ENCODE measurements at places on chromosomes 2 and 18.

DNA sequence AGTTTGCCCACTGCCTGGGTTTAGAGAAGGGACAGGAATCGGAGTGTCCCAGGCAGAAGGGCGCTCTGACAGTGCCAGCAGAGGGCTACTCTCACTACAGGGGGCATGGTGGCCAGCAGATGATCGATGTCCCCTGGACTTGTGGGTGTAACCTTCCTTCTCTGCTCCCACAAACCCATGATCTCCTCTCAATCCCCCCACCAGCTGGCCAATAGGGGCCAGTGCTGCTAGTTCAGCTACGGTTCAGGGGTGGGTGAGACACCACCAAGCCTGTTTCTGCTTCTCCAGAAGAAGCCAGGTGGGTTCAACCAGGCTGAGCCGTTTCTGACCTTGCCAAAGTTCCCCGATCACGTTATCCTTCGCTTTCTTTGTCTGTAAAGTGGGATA is 1.3 kb downstream of the NPPC start:
- no peak for DNase-seq

DNA sequence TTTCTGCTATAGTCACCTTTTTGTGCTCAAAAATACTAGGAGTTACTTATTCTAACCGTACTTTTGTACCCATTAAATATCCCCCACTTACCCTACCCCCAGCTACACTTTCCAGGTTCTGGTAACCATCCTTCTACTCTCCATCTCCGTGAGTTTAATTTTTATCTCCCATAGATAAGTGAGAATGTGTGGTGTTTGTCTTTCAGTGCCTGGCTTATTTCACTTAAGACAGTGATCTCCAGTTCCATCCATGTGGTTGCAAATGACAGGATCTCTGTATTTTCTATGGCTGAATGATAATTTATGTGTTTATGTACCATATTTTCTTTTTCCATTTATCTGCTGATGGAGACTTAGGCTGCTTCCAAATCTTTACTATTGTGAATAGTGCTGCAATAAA is 323.3 kb downstream of the ZNF804A start:
- no peak for DNase-seq

DNA sequence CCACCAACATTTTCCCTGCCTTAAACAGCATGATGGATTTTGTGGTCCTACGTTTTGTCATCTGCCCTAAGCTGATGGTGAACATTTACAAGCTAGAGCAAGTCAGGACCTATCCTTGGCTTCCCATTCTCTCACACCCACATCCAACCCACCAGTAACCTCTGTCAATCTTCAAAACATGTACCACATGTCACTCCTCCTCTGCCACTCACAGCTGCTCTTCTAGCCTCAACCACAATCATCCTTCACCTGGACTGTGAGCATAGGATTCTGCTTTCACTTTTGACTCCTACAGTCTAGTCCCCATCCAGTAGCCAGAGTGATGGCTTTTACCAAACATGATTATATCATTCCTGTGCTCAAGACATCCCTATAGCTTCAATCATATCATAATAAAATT is 279.8 kb upstream of the DLGAP1 start:
- DNase-seq, result no peak

GRCh38 chr2:163670929-163671328 is 64.9 kb downstream of the FIGN start:
- DNase-seq, result no peak

DNA sequence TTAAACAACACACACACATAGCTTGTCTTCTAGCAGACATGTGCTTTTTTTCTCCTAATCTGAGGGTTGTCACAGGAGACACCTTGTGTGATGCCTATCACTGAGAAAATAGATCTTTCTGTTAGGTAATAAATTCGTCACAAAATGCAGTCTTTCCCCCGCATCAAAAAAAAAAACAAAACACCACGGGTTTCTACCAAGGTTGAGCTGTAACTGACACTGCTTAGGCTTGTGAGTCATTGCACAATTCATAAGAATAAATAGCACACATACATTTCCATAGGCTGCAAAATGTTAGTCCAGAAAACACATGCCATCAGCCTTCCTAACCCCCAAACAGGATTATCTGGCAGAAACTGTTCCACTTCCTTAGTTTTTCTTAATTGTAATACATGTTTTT is 6.5 kb downstream of the TMEM163 start:
- DNase-seq, result no peak

DNA sequence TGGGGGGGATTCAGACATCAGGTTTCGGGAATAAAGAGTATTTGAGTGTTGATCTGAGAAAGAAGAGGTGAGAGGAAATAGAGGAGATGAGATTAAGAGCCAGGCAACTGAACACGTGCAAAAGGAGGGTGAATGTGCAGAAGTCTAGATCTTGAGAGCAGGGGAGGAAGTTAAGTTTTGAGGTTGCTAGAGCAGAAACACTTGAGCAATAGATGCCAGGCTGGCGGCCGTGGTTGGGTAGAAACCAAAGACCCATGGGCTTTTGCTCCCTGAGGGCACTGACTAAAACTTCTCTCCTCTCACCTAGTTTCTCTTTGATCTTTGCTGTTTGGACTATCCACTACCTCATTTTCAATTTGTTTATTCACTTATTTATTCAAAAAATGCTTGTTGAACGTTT is 116.0 kb downstream of the CDC42EP3 start:
- DNase-seq, result no peak

DNA sequence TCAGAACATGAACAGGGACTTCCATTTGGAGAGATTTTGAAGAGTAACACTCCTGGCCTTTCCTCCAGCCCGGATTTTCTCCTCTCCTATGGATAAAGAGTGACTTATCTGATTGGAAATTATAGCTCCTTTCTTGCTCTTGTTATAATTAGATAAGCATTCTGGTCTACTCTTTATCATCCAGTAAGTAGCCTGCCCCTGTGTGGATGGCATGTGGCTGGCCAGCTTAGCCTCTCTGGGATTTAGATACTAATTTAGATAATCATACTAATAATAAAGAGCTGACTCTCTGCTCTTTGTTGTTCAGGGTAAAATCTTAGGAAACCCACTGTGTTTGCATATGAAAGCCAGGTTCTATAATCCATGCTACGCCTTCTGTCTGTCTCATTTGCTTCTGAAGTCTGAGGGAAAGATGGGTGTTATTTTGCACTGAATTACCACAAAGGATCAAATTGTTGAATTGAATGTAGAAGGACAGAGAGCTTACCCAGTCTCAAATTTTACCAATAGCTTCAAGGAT is 438.8 kb downstream of the SPAG16 start:
- DNase-seq, result no peak

DNA sequence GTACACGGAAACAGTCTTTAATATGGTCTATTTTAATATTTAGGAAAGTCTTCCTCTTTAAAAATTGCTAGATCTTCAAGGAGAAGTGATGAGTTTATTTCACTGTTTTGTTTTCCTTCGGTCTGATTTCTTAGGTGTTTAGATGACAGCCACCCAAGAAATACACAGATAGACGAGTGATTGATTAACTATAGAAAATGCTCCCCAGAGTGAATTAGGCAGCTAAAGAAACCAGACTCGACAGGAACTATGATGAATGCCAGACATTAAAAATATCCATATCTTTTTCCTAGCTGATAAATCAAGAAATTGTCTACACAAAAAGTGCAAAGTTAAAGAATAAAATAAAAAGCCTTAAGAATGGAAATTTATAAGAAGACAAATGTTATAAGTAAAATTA is 888.7 kb upstream of the CNTNAP5 start:
- no peak for DNase-seq

DNA sequence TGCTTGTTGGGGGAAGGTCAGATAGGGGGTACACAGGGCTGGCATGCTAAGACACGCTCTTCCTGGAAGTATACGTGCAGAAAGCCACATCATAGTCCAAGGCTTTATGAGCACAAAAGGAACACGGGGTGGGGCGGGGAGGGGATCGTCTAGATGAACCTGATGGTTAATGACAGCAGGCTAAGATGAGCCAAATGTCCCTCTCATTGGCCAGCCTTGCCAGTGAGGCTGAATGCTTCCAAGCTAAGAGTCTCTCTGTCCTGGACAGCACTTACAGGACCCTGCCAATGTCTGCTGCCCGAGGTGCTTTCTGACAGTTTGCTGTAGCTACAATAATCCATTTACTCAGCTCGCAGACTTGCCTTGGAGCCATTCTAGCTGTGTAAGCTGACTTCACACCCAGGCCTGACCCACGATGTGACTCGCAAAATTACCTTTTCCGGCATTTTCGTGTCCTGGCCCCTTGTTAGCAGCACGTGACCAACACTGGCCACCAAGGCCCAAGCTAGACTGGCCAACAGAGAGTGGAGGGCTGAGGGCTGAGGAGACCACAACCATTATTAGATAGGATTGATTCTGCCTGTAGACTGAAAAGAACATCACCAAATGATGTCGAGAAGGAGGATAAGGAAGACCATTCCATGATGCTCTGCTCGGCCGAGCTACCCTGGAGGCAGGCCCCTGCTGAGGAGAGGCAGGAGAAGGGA is 84.2 kb downstream of the MALT1 start:
- no peak for DNase-seq

DNA sequence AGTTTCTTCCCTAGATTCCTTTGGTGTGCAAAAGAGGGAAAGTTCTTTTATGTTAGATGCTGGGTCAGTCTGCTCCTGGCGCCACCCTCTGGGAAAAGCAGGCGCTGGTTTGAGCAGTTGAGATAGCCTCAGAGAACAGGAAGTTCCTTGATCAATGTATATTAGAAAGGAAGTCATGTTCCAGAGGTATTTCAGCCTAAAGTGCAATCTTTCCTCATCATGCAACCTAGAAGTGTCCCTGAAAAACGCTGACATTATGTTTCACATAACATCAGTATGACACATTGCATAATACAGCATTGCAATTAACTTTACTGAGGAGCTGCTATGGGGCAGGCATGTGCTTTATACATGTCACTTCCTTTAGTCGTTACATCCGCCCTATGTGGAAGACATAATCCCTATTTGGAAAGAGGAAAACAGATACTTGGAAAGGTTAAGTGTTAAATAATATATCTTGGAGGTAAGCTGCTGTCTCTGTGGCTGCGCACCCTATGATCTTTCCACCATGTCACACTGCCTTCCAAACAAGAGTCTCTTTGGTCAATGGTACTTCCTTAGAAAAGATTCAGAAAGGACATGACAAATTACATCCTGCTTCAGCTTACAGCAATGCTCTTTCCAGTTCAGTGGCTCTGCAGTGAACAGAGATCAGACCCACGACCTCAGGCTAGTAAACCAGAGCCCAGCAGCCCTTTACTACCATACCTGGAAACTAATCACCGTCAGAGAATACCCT is 369.7 kb downstream of the RAD51AP2 start:
- DNase-seq, result no peak

- DNase-seq, result no peak
These were observed 617 bp downstream of the CCDC142 start for GRCh38 chr2:74481961-74482800.

- no peak for DNase-seq
These were observed 116.8 kb upstream of the ALPP start for GRCh38 chr2:232261776-232262175.

GRCh38 chr2:23621616-23622015 is 236.6 kb downstream of the KLHL29 start:
- DNase-seq, result no peak

DNA sequence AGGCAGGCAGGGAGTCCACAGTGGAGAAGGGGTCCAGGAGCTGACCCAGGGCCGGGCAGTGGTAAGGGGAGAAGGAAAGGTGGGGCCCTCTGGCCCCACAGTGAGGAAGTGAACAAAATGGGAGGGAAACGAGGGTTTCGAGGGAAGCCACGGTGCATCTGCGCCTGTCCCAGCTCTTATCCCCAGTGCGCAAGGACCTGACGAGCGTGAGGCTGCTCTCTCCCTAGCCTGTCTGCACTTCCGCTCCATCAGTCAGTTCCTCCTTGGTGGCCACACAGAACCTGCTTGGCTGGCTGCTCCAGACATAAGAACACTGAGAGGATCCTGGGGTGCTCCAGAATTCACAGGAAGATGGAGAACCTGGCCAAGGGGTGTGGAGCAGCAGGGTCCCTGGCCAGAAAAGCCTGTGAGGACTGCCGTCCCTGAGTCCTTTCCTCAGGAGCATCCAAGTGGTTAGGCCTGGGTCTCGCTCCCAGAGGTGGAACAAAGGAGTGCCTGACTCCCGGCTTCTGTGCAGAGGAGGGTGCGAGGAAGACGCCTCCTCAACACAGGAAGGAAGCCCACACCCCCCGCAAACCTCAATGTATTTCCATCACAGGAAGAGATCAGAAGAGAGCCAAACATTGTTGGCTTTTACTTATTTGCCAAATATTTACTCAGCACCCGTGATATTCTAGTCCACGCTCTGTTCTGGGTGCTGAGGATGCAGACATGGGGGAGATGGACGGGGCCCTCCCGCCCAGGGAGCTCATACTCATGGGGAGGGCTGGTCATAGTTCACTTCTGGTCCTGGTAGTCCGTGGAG is 43.7 kb upstream of the SEMA4C start:
- DNase-seq, result peak; percentile 60

- DNase-seq, result no peak
These were observed 5.4 kb upstream of the POLI start for GRCh38 chr18:54263904-54264336.

GRCh38 chr2:32711219-32711618 is 83.4 kb downstream of the TTC27 start:
- no peak for DNase-seq

- DNase-seq, result no peak
These were observed 435 bp downstream of the IFT172 start for GRCh38 chr2:27489118-27489497.

DNA sequence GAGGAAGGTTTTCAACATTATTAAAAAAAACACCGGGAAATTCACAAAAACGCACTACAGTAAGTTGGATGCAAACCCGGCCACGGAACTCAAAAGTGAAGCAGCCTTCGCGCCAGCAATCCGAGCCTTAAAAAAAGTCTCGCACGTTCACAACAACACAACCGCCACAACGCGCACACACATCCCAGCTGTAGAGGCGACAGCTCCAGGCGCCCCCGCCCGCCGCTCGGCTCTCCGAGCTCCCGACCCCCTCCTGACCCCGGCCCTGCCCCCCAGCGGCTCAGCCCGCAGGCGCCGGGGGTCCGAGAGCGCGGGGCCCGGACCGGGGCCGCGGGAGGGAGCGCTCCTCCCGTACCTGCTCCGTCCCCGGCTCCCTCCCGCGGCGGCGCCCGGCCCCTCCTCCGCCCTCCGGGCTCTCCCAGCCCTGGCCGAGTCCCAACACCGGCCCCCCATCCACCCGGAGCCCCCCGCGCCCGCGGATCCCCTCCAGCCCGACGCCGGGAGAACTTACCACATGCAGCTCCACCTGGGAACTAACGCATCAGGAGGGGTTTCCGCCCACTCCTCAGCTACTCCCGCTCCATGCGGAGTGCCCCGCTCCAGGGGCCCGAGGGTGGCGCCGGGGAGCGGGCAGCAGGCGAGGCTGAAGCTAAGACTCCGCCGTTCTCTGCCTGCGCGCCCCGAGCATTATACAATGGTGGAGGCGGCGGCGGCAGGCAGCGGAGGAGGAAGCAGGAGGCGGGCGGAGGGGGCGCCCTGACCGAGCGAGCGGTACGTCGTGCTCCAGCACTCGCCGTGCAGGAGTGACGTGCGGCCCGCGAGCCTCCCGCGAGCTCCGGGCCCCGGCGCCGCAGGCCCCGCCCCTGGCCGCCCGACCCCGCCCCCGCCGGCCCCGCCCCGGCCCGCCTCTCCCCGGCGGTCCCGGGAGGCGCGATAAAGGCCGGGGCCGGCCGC is at the start of gene SERTAD2:
SERTAD2 (minus strand) TSS at position 805 of the 954 bp plus-strand sequence. CDS start 17,042 bp downstream, outside the sequence.
- DNase-seq, result peak; percentile 82

Data from GM19239 (cell line).